ENCODE measurements at places on chromosomes 4 and X.

DNA sequence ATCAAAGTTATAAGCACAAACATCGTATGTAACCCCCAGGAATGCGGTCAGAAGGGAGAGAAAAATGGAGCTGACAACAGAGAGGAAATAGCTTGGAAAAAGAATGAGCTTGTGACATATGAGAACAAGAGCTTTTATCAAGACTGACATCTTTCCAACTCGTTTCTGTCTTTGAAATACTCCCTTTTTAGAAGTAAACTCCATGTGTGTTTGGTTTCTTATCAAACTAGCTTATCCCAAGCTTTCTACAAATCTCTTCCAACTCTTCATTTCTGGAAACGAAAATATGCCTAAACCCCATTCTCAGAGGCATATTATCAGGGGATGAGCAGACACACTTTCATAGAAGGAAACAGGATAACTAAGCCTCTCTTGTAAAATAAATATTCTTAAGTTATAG lies 235.4 kb downstream of the NAF1 start:
- no peak for DNase-seq

- no peak for DNase-seq
Observed at GRCh38 chrX:132877954-132878536, 80.4 kb downstream of the HS6ST2 start.

- no peak for DNase-seq
Observed at GRCh38 chr4:185931986-185932385, 120.0 kb upstream of the SORBS2 start.

DNA sequence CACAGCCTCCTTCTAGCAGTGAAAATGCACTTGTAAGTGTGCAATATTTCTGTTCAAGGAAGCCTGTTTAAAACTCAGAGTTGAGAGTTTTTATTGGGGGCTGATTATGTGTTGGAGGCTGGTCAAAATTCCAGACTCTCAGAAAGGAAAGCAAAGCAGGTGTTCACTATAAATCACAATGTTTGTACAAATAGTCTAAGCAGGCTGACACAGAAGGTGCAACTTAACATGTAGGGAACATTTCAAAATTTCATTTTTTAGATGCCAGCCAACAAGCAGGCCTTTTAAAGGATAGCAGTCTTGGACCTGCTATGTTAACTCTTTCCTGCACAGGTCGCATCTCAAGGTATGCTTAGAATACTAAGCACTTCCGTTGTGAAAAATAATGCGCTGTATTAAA lies 112.3 kb upstream of the IL13RA1 start:
- DNase-seq, result no peak

DNA sequence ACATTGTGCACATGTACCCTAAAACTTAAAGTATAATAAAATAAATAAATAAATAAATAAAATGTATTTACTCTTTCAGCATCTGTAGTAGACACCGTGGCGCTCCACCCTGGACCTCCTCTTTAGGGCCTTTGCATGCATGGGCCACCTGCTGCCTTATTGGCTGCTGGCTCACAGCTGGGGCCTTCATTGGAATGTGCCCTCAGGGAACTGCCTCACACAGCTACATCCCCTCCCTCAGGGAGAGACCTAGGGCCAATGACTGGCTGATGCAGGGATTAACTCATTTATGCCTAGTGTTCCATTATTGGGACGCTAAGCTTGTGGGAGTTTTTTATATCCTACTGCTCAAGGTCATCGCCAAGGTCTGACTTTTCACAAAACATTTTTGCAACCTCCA lies 302.9 kb upstream of the FTHL17 start:
- no peak for DNase-seq

GRCh38 chrX:23578079-23578478 lies 89.2 kb upstream of the PRDX4 start:
- DNase-seq, result no peak

- DNase-seq, result no peak
Observed at GRCh38 chrX:22268706-22269105, 4.0 kb upstream of the CBLL2 start.
